ENCODE measurements at places on chromosomes 12 and 14.

DNA sequence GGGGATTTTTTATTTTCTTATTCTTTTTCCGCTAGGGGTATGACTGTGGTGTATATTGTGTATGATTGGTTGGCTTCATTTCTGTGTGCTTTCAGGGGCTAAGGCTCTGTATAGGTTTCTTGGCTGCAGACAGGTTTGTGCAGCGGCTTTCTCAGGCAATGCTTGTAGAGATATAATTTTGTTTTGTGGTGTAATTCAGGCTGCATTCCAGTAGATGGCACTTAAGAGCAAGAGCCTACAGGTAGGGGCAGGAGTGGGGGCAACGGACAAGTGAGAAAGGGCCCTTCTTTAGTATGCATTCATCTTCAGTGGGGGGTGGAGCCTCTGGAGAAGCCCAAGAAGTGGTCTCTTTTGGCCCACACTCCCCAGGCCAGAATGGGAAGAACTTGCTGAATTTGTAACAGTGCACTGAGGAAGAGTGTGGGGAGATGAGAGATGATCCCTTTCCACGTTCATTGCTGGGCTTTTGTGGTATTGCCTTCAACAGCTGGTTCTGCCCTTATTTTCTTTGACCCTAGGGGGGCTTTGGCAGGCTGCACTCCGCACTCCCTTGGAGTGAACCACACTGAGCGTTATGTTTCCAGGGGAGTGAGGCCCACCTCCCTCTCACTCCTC is 78.6 kb downstream of the IFNG-AS1 start:
- DNase-seq = no peak

DNA sequence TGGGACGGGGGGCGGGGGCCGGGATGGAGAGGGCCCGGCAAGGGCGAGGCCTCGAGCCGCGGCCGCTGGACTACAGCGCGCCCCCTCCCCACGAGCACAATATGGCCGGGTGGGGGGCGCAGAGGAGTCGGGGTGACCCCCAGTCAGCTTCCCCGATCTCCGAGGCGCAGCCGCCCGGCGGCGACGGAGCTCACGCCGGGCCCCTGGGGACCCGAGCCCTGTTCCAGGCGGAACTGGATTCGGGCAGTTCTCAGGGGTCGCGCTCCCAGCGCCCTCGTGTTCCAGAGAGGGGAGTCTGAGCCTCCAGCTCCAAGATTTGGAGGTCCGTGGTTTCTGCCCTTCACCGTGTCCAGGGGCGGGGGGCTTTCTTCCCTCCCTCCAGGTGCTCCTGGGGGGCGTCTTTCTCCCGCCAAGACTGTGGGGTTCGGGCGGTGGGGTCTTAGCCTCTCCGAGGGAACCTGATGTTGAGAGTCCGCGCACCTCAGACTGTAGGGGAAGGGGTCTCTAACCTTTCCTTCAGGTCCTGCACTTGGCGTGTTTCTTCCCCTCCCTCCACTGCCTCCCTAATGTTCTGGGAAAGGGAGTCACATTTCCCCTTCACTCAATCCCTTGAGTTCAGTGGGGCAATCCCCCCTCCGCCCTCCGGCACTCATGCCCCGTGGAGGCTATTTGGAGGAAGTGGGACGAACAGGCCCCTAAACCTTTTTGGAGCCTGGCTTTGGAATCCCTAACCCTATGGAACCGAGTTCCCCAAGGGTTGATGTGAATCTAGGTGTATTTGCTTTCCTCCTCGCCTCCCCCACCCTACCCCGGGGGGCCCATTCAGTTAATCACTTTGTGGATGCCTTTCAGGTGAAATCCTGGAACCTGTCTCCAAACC is 584 bp downstream of the ACVR1B start:
- DNase-seq = peak; percentile 62

DNA sequence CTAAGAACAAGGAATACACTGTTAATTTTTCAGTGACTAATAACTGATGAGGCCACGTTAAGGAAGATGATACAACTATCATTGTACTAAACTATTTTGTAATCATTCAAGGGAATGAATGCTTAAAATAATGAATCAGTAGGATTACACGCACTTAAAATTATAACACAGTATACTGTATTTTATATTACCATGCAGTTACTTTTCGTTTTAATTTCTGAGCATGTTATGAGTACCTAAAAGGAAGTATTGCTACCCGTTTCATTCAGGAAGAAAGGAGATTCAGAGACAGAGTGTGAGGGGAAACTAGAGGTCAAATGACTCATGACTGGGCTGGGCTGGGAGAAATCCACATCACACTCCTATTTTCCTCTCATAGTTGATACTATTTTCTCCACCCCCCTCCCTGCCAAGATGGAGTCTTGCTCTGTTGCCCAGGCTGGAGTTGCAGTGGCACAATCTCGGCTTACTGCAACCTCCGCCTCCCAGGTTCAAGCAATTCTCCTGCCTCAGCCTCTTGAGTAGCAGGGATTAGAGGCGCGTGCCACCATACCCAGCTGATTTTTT is 202.0 kb downstream of the PPM1H start:
- DNase-seq = peak; percentile 68

GRCh38 chr14:69519204-69520100 is 34.9 kb downstream of the PLEKHD1 start:
- no peak for DNase-seq

- peak; percentile 58 for DNase-seq
Observed at GRCh38 chr14:71361336-71361735, 454.1 kb downstream of the PCNX1 start.

DNA sequence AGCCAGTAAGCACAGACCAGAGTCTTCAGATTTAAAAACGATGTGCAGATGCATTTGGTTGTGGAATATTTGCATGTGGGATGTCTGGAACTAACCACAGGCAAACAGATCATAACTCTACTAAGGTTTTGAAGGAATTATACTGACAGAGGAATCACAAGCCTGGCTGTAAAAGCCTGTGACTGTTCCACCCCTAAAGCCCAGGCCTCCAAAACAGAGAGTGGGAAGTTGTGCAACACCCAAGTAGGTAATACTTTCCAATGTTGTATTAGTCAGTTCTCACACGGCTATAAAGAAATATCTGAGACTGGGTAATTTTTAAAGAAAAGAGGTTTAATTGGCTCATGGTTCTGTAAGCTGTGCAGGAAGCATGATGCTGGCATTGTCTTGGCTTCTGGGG is 68.1 kb upstream of the DCD start:
- peak; percentile 72 for DNase-seq

GRCh38 chr14:99928963-99929362 is 135.8 kb downstream of the EML1 start:
- DNase-seq = no peak

DNA sequence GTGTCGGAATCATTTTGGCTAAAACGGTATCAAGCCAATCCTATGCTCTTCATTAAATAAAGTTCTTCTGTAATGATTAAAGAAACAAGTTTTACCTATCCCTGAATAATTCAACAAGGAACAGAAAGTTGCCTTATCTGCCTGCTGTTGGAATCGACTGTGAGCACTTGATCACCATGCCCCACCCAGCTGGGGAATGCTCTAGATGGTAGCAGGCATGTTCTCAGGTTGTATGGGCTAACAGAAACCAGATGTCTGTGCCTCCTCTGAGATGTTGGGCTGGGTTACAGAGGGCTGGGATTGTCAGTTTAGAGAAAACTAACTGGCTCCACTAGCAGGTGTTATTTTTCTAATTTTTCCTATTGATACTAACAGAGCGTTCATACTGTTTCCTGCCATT is 28.9 kb downstream of the RTRAF start:
- DNase-seq = no peak

DNA sequence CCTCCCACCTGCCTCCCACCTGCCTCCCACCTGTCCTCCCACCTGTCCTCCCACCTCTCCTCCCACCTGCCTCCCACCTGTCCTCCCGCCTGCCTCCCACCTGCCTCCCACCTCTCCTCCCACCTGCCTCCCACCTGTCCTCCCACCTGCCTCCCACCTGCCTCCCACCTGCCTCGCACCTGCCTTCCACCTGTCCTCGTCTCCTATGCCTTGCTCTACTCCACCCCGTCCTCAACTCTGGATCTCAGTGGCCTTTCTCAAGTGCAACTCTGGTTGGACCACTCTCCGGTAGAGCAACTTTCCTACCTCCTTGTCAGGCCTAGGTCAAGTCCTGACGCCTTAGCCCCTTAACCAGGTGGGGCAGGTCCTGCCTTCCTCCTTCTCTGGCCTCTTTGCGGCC is 29.3 kb upstream of the PEX5 start:
- no peak for DNase-seq

- no peak for DNase-seq
Observed at GRCh38 chr12:57626921-57627445, 6.0 kb downstream of the B4GALNT1 start.

- DNase-seq = no peak
Observed at GRCh38 chr14:67911562-67911961, 92.0 kb downstream of the RAD51B start.

DNA sequence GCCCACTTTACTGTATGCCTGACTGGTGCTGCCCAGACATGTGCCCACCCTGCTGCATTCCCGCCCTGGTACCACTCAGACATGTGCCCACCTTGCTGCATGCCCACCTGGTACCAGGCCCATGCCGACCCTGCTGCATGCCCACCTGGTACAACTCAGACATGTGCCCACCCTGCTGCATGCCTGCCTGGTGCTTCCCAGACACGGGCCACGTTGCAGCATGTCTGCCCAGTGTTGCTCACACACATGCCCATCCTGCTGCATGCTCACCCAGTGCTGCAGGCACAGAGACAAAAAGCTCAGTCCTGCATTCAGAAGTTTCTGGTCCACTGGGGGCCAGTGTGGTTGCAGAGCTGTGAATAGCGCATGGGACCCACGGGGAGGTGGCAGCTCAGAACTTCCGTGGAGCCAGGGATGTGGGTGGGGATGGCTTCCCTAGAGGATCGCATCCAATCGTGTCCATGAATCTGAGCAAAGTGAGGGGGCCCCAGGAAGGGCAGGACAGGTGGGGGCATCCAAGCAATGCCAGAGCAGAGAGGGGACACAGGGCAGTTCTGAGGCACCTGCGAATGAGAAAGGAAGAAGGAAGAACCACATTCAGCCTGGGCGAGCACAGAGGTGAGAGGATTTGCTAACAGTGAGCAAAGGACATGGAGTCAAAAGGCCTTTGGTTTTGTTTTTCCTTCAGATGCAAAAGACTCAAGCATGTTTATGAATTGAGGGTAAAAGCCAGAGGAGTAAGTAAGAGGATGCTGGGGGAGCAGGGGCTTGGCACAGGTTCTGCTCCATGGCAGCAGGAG is 175.9 kb upstream of the C14orf180 start:
- DNase-seq = no peak

GRCh38 chr14:103022685-103023044 is 34.7 kb downstream of the CDC42BPB start:
- DNase-seq = no peak

- no peak for DNase-seq
Observed at GRCh38 chr12:57740656-57741412, 2.3 kb upstream of the AGAP2 start.

GRCh38 chr12:53230108-53230845 is 1.7 kb downstream of the RARG start:
- DNase-seq = no peak

DNA sequence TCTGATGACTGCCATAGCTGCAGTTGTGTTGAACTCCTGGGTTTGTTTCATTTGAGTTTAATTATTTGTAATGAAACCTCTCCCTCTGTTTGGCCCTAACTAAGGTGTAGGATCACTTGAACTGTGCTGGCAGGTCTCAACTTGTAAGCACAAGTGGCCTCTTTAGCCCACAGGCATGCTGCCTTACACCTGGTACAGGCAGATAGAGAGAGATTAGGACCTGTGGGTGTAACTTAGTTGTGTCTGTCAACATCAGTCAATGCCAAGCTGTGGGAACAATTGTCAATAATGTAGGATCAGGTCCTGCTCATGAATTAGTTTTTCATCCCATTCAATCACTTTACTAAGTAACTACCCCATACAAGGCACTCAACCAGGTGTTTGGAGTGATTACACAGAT is 263.0 kb upstream of the G2E3 start:
- DNase-seq = no peak

GRCh38 chr14:94942601-94943000 is 172.7 kb upstream of the GSC start:
- no peak for DNase-seq

- DNase-seq = no peak
Observed at GRCh38 chr12:24479131-24479530, 469.8 kb downstream of the BCAT1 start.

- DNase-seq = peak; percentile 60
Observed at GRCh38 chr12:75526655-75527511, 15.5 kb upstream of the KRR1 start.

DNA sequence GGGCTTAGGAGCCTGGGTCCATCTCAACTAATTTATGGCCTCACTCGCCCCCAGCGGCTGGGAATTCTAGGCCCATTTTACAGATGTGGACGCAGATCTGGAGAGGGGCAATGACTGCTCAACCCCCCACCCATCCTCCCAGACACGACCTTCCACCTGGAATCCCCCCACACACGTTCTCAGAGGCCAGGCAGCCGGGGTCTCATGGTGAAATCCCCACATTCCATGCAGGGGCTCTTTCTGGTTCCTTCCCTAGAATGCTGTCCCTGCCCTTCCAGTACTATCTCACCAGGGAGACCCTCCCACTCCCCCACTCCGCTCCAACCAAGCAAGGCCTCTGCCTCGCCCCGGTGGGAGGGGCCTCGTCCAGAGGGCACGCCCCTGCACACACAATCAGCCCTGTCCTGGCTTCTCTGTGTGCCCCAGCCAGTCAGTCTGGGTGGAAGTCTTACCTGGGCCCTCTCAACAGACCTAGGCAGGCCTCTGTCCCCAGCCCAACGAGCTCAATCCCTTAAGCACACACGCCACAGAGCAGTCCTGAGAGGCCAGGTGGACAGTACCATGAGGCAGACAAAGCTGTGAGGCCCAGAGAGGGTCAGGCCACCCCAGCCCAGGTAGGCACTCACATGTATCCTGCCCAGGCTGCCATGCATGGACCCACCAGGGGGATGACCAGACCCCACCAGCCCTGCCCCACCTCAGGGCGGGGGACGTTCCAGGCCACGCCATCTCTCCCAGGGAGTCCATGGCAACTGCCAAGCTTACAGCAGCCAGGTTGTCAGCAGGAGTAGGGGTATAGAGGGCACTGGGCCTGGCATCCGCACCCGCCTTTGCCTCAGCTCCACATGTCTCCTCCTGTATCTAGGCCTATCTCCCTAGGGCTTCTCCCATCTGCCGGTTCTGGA is 1.3 kb upstream of the ANKRD9 start:
- peak; percentile 13 for DNase-seq

GRCh38 chr12:92745856-92746550 is 43.2 kb downstream of the PLEKHG7 start:
- DNase-seq = no peak

GRCh38 chr14:43471595-43471994 is 1035.5 kb downstream of the FSCB start:
- DNase-seq = no peak

DNA sequence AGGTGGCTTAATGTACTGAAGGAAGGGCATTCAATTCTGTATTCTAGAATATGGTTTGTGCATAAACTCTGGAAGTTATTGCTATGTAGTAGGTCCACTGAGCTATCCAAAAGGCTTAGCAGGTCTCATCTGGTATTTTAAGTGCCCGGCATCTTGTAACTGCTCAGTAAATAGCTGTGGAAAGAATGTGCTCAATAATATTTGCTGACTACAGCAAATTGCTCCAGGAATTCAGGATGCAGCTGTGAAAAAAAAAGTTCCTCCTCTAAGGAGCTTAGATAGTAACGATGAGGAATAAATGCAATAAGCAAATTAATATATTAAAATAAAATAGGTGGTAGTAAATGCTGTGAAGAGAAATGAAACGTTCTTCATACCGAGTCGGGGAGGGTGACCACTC is 857.1 kb downstream of the AACS start:
- no peak for DNase-seq
